ENCODE measurements at places on chromosomes 5 and 9. TPM values are rescaled to one million over a fixed set of nuclear protein-coding genes. Genes with fewer than 3 reads are reported as not detected.

DNA sequence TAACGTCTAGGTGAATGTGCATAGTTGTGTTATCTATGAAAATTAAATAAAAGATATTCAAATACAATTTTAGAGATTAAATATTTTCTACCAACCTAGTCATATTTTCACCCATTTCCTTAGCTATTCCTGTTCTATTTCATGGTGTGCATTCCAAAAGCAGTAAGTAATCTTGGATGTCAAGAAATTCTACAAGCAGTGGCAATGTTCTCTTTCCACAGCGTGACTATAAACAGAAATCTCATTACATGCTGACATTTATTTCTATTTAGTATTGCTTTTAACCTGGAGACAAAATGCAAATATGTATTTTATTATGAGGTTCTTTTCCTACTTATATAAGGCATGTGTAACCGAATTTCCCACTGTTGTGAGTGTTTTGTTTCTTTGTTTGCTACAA lies 510.0 kb downstream of the ACTL7B start:
- DNase-seq: no peak

- no peak for DNase-seq
Measured at GRCh38 chr5:1460054-1460682, 14.9 kb upstream of the SLC6A3 start.

DNA sequence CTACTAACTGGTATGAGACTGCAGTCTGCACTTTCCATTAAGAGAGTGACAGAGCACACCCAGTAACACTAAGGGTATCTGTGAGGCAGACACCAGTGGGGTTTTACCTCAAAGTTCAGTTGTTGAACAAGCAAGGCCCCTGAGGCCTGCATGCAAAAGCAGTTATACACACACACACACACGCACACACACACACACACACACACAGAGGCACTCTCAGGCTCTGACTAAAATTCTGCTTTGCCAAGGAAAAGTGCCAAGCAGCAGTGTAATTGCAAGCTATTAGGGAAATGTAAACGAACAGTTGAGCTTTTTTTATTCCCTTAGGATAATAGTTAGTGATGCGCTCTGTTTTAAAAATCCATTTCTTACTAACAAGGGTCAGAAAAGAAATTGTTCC lies 377.1 kb downstream of the SPOCK1 start:
- no peak for DNase-seq

DNA sequence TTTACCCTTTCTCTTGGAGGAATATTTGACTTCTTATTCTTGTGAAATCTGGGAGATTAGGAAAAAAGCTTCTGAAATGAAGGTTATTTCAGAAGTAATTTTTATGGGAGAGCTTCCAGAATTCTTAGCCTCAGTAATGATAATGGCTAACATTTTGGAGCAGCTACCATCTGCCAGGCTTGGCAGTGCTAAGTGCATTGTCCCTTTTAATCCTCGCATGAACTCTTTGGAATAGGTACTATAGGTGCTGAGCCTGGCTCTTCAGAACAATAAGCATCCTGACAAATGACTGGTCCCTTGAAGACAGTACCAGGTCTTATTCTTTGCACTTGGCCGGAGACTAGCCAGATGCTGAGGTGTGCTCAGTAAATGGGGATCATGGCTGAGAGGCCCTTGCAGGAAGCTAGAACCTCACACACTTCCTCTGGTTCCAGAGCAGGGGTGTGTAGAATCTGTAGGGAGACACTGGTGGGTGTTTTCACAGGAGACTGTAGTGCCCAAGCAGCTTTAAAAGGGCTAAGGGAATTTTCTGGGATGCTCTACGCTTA lies 90.7 kb downstream of the RCL1 start:
- no peak for DNase-seq

MAMDC2 gene
- total RNA-seq: not detected

DNA sequence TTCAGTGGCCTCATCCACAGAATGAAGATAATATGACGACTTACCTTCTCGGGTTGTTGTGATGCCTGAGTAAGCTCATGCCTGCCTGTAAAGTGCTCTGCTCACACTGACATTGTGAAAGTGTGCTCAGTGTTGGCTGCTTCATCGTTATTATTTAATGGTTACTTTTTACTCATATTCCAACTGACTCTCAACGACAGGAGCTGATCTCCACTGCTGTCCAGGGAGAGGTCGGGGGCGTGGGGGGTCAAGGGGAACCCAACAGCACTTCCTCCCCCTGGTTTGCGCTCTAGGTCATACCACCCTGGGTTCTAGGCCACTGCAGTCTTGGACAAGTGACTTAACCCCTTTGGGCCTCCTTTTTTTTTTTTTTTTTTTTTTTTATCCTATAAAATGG lies 52.9 kb upstream of the ANGPTL2 start:
- peak; percentile 31 for DNase-seq

GRCh38 chr9:88319936-88320747 lies 68.1 kb upstream of the SPIN1 start:
- DNase-seq: no peak

DNA sequence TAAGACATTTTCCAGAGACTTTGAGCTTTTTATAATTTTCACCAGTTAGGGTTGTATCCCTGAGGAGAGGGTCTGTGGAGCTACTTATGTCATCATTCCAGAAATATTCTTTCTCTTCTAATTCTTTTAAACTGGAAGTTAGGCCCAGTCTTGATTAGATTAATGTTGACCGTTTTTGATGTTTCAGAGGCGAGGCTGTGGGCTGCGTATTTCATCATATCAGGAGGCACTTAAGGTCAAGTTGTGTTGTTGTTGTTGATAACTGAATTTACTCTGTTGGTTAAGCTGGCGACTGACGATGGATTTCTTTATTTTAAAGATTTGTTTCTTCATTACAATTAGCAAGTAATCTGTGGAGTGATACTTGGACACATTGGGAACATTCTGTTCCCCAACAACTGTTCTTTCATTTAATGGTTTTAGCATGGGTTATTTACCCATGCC lies 20.1 kb downstream of the IPO11 start:
- DNase-seq: no peak

GRCh38 chr9:94703488-94704140 lies 22.9 kb upstream of the AOPEP start:
- DNase-seq: no peak

DNA sequence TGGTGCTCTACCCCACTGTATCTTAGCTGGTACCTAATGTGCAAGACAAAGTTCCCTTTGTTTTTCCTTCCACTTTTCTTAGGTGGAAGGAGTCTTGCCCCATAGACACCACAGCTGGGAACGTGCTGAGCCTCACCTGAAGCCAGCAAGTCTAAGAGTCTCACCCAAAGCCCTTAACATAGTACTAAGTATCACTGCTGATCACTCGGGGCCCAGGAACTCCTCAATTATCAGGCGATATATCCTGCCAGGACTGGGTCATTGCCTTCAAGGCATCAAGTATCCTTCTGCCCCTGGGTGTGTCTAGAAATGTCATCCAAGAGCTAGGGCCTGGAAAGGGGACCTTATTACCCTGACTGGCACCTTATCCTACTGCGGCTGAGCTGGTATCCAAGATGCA lies 123.9 kb downstream of the PTPRD start:
- DNase-seq: no peak

SPINK6 gene
- total RNA-seq: not detected

- DNase-seq: no peak
Measured at GRCh38 chr9:120579139-120580050, 572 bp downstream of the CDK5RAP2 start.

- no peak for DNase-seq
Measured at GRCh38 chr5:144356489-144356888, 185.8 kb downstream of the KCTD16 start.

SPOCK1 gene
- total RNA-seq: 0.38 TPM

TLX3 gene
- total RNA-seq: not detected

- no peak for DNase-seq
Measured at GRCh38 chr9:124480621-124480981, 26.6 kb downstream of the NR5A1 start.

DNA sequence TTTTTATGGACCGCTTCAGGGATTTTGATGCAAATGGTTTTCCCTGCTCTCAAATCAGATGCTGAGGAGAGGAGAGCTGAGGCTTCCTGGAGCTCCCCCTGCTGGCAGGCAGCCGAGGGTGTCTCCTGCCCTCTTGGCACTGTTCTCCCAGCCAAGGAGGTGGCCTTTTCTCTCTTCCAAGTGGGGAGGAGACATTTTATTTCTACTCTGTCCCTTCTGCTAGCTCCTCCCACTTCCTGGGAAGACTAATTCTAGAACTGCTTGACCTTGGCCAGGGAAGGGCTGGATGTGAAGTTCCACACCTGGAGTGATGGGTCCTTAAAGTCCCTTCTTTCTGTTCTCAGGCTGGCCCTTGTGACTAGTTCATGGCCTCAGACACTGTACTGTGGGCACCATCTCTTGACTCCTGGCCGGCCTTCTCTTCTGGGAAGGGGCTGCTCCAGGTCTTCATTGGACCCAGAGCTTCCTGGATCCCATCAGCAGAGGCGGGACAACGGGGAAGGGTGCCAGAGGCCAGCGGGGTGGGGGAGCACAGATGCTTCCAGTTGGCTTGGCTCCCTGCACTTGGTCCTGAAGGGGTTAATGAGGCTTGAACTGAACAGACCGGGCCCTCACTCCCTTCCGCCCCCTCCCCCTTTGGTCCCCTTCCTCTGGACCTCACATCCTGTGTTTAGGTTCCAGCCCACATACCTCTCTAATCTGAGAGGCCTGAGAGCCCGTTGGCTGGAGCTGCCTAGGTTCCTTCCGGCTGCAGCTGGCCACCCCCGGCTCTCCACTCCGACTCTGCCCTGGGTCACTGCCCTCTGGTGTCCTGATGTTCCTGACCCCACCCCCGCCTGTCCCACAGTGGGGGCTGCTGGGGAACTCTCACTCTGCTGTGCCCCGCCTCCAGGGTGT lies 32.1 kb downstream of the PTPA start:
- peak; percentile 81 for DNase-seq

- DNase-seq: no peak
Measured at GRCh38 chr5:62779010-62779422, 200.4 kb downstream of the LRRC70 start.

ZBTB43 gene
- 25.2 TPM for total RNA-seq

GRCh38 chr5:35384658-35385057 lies 154.4 kb upstream of the PRLR start:
- no peak for DNase-seq

DNA sequence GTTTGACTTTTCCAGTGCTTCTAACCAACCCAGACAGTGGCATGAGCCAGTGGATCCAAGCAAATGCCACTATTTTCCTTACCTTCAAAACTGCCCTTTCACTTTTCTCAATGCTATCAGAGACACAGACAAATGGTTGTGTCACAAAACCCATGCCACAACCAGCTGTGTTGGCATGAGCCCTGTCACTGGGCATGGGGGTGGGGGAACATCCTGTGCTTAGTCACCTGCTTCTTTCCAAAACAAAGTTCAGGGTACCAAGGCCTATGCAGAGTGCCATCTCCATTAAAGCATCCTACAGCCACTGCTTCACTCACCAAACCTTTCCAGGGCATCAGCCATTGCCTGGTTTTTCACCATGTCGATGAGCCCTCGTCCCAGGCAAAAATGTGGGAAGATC lies 30.1 kb downstream of the NIPSNAP3B start:
- no peak for DNase-seq

DNA sequence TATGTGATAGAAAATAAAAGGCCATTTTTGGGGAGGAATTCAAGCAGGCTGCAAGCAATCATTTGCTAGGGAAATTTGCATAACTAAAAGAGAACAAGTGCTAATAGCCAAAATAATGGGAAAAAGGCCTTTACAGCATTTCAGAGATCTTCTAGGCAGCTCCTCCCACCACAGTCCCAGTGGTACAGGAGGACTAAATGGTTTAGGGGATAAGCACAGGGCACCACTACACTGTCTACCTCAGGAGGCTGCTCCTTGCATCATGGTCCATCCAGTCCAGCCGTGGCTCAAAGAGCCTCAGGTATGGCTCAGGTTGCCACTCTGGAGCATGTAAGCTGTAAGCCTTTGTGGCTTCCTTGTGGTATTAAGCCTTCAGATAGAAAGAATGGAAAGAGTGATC lies 485.6 kb downstream of the PDE4D start:
- DNase-seq: no peak

NSG2 gene
- not detected for total RNA-seq

GRCh38 chr5:129465776-129466344 lies 5.8 kb downstream of the ADAMTS19 start:
- no peak for DNase-seq

ADAMTS6 gene
- total RNA-seq: 2.8 TPM

IFNA13 gene
- not detected for total RNA-seq

DNA sequence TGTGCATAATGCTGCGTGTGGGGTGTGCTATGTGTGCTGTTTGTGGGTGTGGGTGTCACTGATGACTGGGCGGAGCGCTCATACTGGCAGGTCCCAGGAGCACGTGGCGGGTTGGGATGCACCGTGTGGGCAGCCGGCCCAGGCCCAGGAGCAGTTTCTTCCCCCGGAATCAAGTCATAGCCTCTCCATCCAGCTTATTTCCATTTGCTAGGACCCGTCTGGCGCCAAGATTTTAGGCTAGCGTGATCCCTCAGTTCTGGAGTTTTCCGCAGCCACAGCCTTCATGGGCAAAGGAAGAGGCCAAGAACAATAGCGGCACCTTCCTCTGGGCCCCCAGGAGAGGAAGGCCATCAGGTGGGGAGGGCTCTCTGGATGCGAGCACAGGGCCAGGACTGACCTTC lies 43.3 kb upstream of the NEURL1B start:
- no peak for DNase-seq

TUSC1 gene
- total RNA-seq: not detected

GRCh38 chr5:150129813-150130492 lies 25.7 kb downstream of the PDGFRB start:
- DNase-seq: peak; percentile 71

GRCh38 chr5:115559524-115559923 lies 14.9 kb upstream of the FEM1C start:
- no peak for DNase-seq

GRCh38 chr9:123495731-123496130 lies 139.7 kb downstream of the CRB2 start:
- DNase-seq: no peak

- DNase-seq: no peak
Measured at GRCh38 chr9:89862316-89862715, 257.5 kb downstream of the GADD45G start.

GRCh38 chr9:73402081-73403028 lies 250.7 kb downstream of the ANXA1 start:
- no peak for DNase-seq

SEMA6A gene
- not detected for total RNA-seq

FAM153A gene
- 0.54 TPM for total RNA-seq

BAAT gene
- total RNA-seq: not detected

GRCh38 chr9:12735665-12736064 lies 39.2 kb upstream of the LURAP1L start:
- DNase-seq: no peak

GRCh38 chr5:38500573-38501260 lies 55.7 kb downstream of the LIFR start:
- DNase-seq: no peak

PCDHA11 gene
- not detected for total RNA-seq

Measured in activated CD8-positive, alpha-beta memory T cell treated with anti-CD3 and anti-CD28 coated beads, Interleukin-2, amount 10 ng/mL, durations not matched to agents 7 days and 5 days (primary cell).